ENCODE measurements at places on chromosomes 5 and 9. TPM values are rescaled to one million over a fixed set of nuclear protein-coding genes. Genes with fewer than 3 reads are reported as not detected.

AFAP1L1 gene
- 12.7 TPM for total RNA-seq

LCN15 gene
- not detected for total RNA-seq

SEC24A gene
- total RNA-seq: 30.6 TPM

ALDH1A1 gene
- total RNA-seq: 6.0 TPM

SPATA6L gene
- under 0.01 TPM for total RNA-seq

SAXO1 gene
- not detected for total RNA-seq

PAEP gene
- 4.9 TPM for total RNA-seq

SMIM23 gene
- total RNA-seq: not detected

SPDL1 gene
- total RNA-seq: 30.2 TPM

All from melanocyte of skin (primary cell).